HFFc6 (cell line): ENCODE measurements at places on chromosomes 7 and 10. TPM values are rescaled to one million over a fixed set of nuclear protein-coding genes. Genes with fewer than 3 reads are reported as not detected.

GRCh38 chr10:99754670-99755069, 22.6 kb downstream of the CUTC start:
- DNase-seq: no peak

- no peak for DNase-seq
These were observed 10.0 kb upstream of the STAMBPL1 start for GRCh38 chr10:88870089-88870488.

DNA sequence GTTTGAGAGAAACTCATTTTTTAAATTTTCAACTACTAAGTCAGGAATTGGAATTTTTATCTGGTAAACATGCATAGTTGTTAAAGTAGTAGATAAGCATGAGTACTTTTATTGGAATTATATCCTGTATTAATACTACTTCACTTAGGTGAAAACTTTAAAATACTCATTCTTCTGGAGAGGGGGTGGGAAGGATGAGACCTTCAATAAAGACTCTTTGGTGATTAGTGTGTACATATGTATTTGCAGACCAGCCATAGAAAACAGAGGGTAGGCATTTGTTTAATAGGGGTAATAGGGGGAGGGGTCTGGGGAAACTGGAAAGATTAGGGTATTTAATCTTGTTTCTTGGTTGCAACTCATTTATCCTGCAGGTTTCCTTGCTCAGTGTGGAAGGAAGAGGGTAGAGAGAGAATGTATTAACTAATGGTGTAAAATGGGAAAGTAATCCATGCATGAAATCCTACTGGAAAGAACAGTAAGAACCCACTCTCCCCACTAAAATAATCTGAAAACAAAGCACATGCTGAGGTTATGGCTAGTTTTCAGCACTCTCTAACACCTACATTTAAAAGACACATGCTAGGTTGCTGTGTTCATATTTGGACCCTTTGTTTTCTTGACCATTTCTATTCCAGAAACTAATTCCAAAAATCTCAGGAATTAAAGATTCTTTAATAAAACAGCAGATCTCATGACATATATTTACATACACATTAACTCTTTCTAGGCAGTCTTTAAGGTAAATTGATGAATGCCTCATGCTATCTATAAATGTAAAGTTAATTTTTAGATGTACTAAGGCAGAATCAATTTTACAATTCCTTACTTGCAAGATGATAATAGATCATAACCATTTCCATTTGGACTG, 6.2 kb upstream of the IGF2BP3 start:
- DNase-seq: no peak

- no peak for DNase-seq
These were observed 49.7 kb downstream of the DNAJC12 start for GRCh38 chr10:67788028-67788886.

The TUBAL3 gene
- not detected in 3 replicates for total RNA-seq
